ENCODE measurements at places on chromosomes 13 and 19.
A peak's percentile ranks its signal among the peaks of the same experiment; 100 is the strongest.

GRCh38 chr13:113815151-113816058 is 48.5 kb downstream of the GAS6 start:
- DNase-seq: peak; percentile 90

DNA sequence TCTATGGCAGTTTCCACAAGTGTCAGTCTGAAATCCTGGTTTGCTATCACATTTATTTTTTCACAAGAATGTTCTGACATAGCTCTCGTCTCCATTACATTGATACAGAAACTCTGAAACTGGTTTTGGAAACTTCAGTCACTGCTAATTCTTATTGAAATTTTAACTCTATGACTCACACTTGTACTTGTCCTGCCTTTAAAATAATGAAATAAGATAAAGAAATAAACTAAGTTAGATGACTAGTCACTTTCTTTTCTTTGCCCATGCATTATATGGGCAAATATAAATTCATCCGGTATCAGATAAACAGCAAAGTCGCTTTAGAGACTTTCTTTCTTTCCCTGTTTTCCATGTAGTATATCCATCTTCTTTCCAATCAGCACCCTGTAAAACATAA is 257.5 kb downstream of the PCDH9 start:
- no peak for DNase-seq

DNA sequence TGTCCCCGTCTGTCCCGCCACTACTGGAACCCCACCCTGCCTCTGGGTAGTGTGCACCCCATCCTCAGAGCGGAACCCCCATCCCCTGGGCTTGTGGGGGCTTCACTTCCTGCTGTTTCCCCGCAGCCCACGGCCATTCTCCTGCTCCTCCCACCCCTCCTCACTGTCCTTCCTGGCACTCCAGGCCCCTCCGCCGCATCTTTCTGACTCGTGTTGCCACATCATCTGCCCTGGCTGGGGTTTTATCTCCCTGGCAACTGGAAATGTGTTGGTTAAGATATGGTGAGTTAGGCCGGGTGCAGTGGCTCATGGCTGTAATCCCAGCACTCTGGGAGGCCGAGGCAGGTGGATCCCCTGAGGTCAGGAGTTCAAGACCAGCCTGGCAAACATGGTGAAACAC is 37.3 kb downstream of the KDM4B start:
- DNase-seq: peak; percentile 87

DNA sequence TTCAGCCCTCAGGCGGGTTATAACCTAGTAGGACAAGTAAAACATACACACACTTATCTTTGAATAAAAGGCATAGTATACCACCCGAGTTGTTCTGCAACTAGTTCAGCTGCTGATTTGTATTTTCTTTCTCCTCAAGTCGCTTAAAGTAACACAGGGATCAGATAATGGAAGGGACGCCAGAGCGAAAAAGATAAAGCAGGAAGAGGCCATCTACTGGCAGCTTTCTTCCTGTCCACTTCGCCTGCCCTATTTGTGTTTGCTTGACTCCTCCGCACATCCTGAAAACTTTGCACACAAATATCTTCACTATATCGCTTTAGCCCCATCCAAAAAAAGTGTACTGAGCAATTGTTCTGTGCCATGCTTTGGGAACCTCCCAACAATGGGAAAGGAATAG is 238.0 kb upstream of the SOX21 start:
- peak; percentile 12 for DNase-seq

- DNase-seq: peak; percentile 38
Measured at GRCh38 chr13:79448413-79448812, 32.5 kb upstream of the NDFIP2 start.

DNA sequence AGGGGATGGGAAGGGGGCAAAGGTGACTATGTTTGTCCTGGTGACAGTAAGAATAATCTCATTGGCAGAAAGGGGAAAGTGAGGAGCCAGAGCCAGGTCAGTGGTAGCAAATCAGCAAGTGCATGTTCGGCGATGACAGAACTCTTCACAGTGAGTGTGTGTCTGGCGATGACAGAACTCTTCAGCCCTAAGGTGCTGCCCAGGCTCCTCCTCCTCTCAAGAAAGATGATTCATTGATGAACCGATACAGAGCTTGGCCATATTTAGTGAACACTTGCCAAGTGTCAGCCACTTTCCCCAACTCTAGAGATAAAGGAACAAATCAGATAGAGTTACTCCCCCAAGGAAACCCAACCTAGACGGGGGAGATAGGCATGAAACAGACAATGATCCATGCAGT is 199.3 kb upstream of the UBL3 start:
- peak; percentile 61 for DNase-seq

GRCh38 chr13:76804801-76805200 is 81.4 kb downstream of the KCTD12 start:
- no peak for DNase-seq

DNA sequence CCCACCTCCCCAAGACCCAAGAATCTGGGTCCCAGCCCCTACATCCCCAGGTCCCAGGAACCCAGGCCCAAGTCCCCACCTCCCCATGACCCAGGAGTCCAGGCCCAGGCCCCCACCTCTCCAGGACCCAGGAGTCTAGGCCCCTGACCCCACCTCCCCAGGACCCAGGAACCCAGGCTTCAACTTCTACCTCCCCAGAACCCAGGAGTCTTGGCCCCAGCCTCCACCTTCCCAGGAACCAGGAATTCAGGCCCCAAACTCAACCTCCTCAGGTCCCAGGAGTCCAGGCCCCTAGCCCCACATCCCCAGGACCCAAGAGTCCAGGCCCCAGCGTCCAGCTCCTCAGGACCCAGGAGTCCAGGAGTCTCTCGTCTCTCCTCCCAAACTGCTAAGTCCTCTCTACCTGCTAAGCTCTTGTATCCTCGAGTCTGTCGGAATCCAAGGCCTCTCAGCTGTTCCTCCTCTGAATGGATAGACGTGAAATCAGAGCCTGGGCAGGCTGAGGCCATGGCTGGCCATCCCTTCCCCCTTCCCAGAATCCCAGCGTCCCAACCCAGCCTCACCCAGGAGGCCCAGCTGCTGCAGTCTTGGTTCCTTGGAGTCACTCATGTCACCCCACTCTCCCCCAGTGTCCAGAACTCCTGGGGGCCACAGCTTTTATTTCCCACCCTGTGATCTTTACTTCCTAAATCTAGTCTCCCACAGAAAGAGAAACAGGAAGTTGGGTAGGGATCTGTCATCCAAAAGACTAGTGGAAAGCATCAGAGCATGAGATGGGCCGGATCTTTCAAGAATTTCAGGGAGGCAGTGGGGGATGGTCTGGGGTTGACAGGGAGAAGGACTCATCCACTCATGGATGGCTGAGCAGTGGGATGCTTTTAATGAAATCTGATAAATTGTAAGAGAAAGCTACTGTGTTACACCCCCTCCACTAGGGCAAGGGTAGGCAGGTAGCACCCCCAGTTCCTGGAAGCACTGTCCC is at the start of gene CD209:
TSS of gene CD209 (minus strand) at position 632 of the 982 bp plus-strand sequence. CDS start at position 609, 23 bp downstream.
- no peak for DNase-seq

- no peak for DNase-seq
Measured at GRCh38 chr19:45348367-45349125, 8.0 kb downstream of the KLC3 start.

DNA sequence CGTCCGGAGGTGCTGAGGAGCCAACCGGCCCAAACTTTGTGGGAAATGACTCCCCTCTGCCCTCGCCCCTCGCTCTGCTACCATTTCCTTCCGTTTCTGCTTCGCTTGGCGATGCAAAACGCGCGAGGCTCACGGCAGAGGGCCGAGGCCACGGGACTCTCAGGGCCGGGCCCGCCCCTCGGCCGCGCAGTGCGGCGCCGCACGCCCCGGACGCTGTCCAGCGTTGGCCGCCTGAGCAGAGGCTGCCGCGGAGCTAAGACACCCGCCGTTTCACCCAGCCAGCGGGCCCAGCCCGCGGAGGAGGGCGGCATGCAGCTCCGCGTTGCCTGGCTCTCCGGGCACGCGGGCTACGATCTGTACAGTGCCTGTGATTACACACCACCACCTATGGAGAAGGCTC is 2.1 kb upstream of the ZNF578 start:
- DNase-seq: no peak

GRCh38 chr13:111259058-111259457 is 61.4 kb upstream of the TEX29 start:
- no peak for DNase-seq

DNA sequence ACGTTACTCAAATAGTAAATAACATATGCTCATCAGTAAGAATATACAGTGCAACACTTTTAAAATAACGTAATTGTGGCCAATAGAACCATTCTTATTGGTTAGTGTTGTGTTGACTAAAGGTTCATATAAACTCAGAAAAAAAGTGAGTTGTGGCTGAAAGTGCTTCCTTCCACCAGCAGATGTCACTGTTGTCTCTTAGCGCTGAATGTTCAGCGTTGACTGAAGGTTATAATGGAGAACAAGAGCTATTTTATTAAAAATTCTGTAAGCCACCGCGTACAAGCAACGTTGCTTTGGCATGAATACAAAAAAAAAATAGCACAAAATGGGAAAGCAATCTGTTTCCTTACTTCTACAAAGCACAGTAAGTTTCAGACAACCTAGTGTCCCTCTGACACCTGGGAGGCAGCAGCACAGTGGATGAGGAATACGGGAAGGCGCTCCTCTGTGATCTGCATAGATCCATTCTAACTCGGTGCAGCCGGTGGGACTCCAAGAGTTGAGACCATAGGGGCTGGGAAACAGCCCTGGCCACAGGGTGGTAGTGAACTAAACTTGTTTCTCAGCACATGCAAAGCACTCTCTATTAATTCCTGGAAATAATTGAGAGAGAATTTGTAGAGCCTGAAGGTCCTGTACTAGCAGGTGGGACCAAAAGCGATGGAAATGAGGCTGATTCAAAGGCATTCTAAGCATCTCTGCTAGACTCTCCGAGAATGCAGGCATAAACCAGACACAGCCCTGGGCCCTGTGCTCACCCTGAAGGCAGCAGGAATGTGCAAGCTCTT is 23.9 kb upstream of the OXGR1 start:
- peak; percentile 78 for DNase-seq

DNA sequence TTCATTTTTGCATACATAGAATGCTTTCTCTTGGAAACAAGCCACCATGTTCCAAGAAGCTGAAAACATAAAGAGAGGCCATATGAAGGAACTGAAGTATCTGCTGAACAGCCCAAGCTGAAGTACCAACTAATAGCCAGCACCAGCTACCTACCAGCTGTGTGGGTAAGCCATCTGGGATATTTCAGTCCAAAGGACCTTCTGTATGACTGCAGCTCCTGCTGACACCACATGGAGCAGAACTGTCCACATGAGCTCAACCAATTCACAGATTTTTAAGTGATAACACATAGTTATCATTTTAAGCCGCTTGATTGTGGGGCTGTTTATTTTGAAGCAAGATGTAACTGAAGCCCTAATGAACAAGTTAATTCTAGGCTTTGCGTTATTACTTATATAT is 621.1 kb upstream of the KLHL1 start:
- no peak for DNase-seq

- DNase-seq: no peak
Measured at GRCh38 chr19:30253581-30253996, 118.6 kb upstream of the ZNF536 start.

- DNase-seq: no peak
Measured at GRCh38 chr19:34171539-34171876, 796 bp upstream of the LSM14A start.

DNA sequence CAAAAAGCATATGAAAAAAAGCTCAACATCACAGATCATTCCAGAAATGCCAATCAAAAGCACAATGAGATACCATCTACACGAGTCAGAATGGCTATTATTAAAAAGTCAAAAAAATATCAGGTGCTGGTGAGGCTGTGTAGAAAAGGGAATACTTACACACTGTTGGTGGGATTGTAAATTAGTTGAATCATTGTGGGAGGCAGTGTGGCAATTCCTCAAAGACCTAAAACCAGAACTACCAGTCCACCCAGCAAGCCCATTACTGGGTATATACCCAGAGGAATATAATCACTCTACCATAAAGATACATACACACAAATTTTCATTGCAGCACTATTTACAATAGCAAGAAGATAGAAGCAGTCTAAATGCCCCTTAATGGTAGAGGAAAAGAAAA is 529.9 kb downstream of the SLITRK1 start:
- DNase-seq: no peak

GRCh38 chr19:39843919-39844793 is 2.0 kb downstream of the FBL start:
- peak; percentile 80 for DNase-seq
